Head of caudate nucleus (tissue), 42 donors: ENCODE measurements at places on chromosomes 2 and 18.

GRCh38 chr2:41933585-41934320 lies 114.1 kb upstream of the PKDCC start:
- DNase-seq = no peak

GRCh38 chr2:241809383-241810306 lies 652 bp downstream of the NEU4 start:
- DNase-seq = no peak

DNA sequence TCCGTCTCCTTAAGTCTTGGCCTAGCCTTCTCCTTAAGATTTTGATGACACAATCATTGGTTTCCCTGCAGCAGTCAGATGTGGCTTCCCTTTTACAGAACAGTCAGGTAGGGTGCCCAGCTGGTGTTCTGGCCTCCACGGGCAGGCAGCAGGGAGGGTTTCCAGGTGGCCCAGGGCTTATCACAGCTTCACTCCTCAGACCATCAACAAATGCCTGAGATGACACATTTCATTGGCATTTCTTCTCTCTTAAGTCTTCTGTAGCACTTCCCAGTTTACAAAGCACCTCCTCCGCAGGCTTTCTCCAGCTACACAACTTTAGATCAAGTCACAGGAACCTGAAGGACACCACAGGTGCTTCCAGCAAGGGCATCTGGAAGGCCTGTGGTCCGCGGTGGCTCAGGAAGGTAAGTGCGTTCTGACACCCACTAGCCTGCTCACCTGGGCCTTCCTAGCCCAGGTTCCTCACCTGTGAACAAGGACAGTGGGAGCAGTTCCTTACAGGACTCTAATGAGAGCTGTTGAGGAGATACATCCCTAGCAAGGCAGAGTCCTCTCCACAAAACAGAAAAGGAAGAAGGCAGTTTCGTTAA lies 37.6 kb downstream of the PTPN18 start:
- DNase-seq = no peak

GRCh38 chr2:70396612-70397011 lies 94.7 kb upstream of the FAM136A start:
- DNase-seq = no peak

DNA sequence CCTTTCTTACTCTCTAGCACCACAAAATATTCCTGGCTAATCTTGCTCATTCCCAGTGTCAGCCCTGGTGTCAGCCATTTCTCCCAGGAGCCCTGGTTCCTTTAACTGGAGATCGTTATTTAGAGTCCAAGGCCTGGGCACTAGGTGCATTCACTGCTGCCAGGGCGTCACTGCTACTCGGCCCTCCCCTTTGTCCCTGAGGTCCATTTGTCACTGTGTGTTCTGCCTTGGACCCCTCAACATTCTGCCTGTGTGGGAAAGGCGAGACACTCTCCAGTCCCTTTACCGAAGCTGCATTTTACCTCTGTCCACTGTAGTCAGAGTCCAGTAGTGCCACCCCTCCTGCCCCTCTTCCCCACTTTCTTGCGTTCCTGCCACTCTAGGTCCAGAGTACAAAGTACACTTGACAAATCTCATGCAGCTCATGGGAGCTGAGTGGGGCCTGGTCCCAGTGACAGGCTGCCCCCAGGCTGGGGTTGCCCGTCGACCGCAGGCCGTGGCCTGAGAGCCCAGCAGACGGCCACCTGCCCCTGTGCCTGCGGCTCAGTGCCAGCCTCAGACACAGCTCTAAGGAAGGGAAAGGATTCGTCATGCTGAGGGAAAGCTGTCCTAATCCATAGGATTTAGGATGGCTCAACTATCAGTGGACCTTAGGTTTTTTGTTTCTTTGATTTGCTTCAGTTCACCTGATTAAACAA lies 52.1 kb downstream of the COPS8 start:
- DNase-seq = no peak

DNA sequence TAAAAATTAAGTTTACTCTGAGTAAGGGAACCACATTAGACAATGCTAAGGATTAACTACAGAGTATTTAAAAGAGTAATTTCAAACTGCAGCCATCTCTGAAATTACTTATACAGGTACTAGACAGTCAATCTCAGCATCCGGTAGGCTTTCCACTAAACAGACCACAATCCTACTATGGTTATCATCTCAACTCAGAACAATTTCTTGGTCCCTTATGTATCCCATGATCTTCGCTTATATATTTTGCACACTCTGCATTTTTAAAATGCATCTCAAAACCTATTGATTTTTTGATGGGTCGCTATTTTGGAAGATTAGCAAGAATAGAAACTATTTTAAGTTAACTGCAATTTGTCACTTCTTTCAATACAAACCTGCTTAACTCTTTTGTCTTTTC lies 1.4 kb downstream of the PPP4R1 start:
- DNase-seq = no peak

DNA sequence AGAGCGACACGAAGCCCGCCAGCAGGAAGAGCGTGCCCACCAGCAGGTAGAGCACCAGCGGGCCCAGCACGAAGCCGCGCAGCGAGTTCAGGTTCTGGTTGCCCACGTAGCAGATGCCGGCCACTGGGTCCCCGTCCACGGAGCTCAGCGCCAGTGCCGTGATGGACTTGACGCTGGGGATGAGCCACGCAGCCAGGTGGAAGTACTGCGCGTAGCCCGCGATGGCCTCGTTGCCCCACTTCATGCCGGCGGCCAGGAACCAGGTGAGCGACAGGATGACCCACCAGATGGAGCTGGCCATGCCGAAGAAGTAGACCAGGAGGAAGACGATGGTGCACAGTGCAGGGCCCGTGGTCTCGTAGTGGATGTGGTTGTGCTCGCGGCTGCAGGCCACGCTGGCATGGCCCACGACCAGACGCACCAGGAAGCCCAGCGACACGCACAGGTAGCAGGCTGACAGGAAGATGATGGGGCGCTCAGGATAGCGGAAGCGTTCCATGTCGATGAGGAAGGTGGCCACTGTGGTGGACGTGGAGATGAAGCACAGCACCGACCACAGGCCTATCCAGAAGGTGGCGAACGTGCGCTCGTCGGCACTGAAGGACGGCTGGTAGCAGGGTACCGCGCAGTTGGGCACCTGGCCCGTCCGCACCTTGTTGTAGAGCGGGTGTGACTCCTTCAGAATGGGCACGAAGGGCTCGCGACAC lies 2.1 kb downstream of the FZD5 start:
- DNase-seq = peak; percentile 34

DNA sequence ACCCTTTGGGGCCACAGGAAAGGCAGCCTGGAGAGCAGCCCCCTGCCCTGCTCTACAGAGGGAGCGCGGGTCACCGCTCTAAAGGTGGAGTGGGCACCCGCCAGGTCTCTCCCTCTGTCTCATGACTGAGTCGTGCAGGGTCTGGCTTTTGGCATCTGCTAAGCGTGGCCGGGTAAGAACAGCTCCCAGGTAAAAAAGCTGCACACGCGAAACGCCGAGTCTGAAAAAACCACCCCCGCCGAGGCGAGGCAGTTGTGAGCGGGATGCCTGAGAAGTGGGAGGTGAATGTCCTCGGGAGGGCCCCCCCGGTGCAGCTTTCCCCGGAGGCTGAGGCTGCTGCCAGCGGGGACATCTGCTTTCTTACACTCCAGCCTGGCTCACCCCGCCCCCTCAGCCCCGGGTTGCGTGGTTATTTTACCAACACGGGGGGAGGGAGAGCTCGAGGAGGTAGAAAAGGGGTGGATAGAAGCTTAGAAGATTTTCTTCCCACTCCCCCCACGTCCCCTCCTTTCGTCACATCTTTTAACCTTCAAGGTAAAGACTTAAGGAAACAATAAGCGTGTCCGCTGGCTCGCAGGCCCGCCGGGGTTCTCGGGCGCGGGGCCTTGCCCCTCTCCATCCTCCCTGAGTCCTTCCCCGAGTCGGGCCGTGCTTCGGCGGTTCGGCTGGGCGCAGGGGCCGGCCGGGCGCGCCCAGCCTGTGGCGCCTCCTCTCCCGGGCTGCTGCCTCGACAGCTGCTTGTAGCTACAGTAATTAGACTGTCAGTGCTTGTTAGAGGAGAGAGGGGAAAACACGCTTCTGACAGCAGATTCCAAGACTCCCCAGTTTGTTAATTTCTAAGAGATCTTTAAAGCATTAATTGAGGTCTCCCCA lies 70.6 kb upstream of the PSMD14 start:
- peak; percentile 86 for DNase-seq

DNA sequence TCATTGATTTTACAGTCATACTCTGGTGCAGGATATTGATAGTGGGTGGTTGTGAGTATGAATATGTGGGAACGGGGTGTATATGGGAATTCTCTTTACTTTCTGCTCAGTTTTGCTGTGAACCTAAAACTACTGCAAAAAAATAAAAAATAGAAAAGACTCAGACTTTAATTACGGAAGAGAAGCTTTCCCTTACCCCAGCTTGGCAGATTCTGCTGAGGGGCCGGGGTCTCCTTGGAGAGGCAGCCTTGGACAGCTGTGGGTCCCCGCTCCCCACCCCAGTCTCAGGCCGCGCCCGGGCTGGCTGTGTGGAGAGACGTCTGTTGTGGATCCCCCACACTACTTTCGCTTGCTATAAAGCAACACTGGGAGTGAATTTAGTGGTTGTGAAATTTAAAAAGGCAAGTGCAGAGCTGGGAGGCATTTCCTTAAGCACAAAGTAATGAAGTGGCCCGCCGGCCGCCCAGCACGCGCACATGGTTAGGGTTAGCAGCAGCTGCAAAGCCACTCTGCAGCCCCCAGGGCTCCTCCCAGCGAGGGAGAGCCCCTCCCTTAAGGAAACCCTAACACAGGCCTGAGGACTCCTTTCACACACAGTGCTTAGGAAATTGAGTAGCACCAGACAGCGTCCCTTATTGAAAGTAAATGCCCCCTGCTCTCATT lies 102.4 kb downstream of the DDX1 start:
- no peak for DNase-seq

- DNase-seq = no peak
Measured at GRCh38 chr2:102708847-102709559, 52.8 kb upstream of the TMEM182 start.

GRCh38 chr2:38863061-38863695 lies 12.6 kb downstream of the DHX57 start:
- no peak for DNase-seq

DNA sequence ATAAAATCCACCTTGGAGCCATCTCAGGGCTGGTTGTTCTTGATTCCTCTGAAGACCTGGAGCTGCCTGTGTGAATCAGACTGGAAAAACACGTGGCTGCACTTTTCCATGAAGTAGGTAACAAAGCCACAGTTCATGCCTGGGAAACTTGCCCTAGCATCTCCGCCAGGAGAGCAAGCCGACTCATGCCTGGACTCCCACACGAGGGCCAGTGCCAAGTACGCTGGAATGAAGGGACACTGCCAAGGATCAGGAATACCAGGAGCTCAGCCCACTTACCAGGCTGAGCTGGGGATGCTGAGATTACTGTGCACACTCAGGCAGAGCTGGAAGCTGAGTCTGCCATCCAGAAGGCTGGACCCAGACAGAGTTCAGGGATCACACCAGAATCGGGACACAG lies 10.9 kb upstream of the FHL2 start:
- peak; percentile 11 for DNase-seq

DNA sequence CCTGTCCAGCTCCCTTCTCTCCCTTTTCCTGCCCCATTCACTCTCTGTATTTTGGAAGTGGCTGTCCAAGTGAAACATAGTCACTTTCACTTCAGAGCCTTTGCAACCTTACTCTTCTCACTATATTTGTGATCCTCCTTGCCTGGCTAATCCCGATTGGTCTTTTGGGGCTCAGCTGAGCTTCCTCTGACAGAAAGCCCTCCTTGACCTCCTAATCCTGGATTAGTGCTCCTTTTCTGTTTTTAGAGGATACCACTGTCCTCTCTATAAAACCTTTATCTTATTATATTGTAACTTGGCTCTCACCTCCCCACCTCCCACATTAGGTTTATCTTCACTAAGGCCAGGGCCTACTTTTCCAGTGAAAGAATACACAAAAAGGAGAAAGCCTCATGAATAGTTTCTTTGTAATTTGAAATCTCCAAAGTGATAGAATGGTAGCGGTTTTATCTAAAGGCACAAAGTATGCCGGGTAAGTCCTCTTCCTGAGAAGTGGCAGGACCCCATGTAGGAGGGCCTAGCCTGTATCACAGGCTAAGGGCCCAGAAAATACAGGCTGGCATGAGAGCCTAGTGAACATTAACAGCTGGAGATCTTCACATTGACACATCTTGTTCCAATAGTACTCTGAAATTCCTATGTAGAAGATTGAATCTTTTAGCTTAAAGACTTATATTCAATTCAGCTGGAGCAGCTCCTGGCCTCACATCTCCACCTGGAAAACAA lies 83.1 kb upstream of the GAREM1 start:
- DNase-seq = no peak

- DNase-seq = no peak
Measured at GRCh38 chr2:148813603-148814065, 61.4 kb upstream of the KIF5C start.

- no peak for DNase-seq
Measured at GRCh38 chr2:128041561-128041960, 13.7 kb upstream of the SAP130 start.

- no peak for DNase-seq
Measured at GRCh38 chr18:45856531-45856930, 31.1 kb downstream of the SIGLEC15 start.

DNA sequence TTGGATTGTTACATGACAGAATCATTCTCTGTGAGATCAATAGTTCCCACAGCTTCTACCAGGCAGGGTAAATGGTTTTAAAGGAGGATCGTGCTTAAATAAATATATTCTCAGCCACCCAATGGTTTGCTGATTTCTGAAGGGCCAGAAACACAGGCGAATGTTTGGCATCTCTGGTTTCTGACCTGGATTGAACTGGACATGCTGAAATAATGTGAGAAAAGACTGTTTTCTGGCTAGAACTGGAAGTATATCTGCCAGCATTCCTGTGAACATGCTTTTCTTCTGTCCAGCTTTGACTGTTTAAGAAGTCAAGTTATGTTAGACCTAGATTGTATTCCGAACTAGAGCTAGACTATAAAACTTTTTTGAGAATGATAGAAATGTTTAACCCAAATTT lies 77.1 kb upstream of the COL3A1 start:
- no peak for DNase-seq

- no peak for DNase-seq
Measured at GRCh38 chr2:142300517-142300916, 169.7 kb upstream of the LRP1B start.
